ENCODE measurements at places on chromosomes 5 and 9. TPM values are rescaled to one million over a fixed set of nuclear protein-coding genes. Genes with fewer than 3 reads are reported as not detected.

CCIN gene
- not detected for total RNA-seq

SLC34A3 gene
- not detected for total RNA-seq

MAN2A1 gene
- total RNA-seq, result 83.6 TPM

RNF20 gene
- 46.1 TPM for total RNA-seq

DNA sequence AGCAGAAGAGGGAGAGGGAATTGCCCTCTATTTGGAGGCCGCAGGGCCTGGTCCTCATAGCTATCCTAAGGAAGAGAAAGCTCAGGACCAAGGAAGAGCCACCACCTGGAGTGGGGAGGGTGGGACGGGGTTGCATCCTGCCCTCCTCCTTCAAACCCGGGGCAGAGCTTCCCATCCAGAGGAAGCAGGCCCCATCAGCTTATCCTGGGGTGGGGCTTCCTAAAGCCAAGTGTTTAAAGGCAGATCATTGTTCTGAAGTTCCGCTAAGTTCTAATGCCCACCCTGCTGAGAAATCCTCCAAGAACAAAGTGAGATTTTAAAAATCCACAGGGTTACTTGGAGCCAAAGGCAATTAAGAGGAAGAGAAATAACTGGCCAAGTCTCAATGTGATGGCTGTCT is 210.3 kb downstream of the C9orf152 start:
- DNase-seq, result no peak
- peaks cover 14% of the 10 kb centered on the region for H3K36me3 ChIP-seq
- H3K4me1 ChIP-seq, result peaks cover 10% of the 10 kb centered on the region
- peaks cover 3% of the 10 kb centered on the region for H3K27me3 ChIP-seq
- H3K4me3 ChIP-seq, result no peak overlapping the region

DNA sequence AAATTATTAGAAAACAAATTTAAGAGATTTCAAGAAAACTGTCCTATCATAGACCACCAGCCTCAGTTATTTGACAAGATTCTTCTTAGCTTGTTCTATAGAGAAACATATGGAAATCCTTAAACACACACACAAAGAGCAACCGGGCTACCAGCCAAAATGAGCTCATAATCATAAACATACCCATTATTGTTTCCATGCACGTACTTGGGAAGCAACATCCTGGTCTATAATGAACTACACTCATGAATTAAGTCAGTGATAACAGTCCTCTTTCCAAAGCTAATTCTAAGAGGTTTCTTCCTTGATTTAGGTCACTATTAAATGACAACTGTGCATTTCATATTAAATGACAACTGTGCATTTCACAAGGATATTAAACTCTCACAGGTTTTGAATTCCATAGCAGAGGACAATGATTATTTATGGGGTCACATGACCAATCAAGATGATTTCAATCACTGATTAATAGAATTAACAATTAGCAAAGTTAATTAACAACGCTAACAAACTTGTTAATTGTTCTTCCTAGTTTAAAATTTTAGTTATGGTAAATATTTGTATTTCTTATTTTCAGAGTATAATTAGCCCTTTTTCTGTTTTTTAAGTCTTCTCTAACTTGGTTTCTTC is 77.0 kb downstream of the OXCT1 start:
- no peaks in the 10 kb centered on the region for H3K27me3 ChIP-seq
- peaks cover 18% of the 10 kb centered on the region for H3K4me1 ChIP-seq
- H3K4me3 ChIP-seq, result no peak overlapping the region

DNA sequence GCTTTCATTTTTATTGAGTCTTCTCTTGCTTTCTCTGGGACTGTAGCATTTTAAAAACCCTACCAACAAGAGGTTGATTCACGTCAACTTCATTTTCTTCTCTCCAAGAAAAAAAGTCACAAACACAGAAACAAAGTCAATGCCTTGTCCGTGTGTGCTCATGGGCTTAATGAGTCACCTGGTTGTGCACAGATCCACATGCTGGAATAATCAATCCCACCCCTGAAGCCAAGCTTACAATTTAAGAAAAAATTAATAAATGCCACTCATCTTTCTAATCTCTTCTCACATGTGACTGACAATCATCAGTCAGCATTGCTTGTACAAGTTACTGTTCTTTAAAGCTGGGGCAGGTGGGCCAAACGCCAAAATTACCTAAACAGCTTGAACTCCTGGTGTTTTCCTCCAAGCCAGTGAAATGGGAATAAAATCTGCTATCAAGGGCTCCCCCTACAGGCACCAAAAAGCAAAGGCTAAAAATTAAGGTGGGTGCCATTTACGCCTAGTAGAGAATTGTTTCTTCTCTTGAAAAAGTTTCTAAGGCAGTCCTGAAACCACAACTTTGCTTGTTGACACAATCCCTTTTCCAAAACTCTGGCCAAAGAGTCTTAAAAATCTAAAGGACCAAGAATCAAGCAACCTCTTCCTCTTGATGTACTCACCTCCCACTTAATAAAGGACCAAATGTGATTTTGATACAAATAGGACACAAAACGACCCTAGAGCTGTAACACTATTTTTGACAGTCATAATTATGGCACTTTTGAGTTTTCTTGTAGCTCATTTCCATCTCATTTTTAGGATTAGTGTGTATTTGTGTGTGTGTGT is 21.3 kb downstream of the TRMO start:
- no peak overlapping the region for H3K27ac ChIP-seq
- peak; percentile 23 for DNase-seq
- H3K4me3 ChIP-seq, result no peak overlapping the region
- H3K4me1 ChIP-seq, result peaks cover 2% of the 10 kb centered on the region
- no peaks in the 10 kb centered on the region for H3K36me3 ChIP-seq
- peaks cover 4% of the 10 kb centered on the region for H3K27me3 ChIP-seq

GRCh38 chr5:87137283-87137682 is 130.4 kb upstream of the RASA1 start:
- no peaks in the 10 kb centered on the region for H3K27me3 ChIP-seq
- H3K4me1 ChIP-seq, result peaks cover 4% of the 10 kb centered on the region
- no peaks in the 10 kb centered on the region for H3K36me3 ChIP-seq
